HFF-Myc (cell line): ENCODE measurements at places on chromosomes 2 and 18.

GRCh38 chr2:65708086-65708485 lies 275.7 kb upstream of the SPRED2 start:
- DNase-seq: no peak

GRCh38 chr2:22897428-22897827 lies 487.6 kb upstream of the KLHL29 start:
- no peak for DNase-seq

GRCh38 chr2:98771721-98772524 lies 41.0 kb upstream of the MGAT4A start:
- no peak for DNase-seq

DNA sequence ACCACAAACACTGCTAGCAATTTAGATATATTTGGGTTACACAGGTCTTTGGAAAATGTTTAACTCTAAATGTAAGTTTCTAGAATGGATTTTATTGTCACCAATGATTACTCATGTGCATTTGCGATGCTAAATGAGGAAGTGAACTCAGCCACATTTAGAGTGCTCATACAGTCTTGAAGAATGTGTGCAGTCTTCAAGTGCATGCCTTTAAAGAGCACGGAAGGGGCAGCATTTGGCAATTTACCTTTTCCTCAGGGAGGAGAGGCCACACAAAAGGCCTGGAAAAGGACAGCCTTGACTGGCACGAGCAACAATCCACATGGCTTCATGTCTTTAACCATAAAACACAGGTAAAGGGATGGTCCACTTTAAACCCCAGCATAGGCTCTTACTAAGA lies 78.5 kb upstream of the STK17B start:
- no peak for DNase-seq

DNA sequence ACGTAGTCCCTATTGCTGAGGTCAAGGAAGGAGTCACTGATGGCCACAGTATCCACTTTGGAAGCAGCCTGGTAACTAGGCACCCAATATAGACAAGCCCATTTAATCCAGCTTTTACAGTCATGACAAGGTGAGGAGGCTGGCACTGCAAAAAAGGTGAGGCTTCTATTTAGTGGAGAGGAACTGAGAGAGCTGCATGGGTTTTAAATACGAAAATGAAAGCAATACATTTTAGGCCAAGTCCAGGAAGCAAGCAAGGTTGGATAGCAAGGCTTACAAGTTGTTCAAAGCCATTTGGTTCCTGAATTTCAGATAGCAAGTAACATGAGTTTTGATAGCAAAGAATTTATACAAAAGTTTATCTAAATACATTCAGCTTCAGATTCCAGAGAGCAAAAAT lies 80.4 kb downstream of the SGPP2 start:
- no peak for DNase-seq

DNA sequence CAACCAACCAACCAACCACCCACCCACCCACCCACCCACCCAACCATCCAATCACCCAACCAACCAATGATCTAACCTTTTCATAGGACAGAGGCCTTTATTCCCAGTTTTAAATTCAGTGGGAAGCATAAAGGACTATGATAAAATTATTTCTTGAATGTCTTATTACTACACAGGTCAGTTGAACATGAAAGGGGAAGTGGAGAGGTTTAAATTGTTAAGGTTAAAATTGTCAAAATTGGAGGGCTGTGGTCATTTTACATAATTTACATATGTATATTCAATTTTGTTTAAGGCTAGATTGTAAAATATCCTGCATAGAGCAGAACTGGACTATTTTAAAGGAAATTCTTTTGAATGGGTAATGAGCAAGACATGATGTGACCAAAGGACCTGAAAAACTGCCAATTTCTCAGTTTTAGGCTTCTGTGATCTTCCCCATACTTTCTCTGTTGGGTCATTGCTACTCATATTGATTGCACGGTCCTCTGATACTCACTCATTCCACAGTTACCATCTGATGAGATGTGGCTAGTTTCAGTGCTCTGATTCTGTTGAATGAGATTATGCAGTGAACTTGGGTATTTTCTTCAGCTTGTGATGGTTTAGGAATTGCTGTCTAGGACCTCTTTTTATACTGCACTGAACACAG lies 127.4 kb downstream of the PLCL1 start:
- no peak for DNase-seq

- DNase-seq: no peak
These were observed 178.8 kb upstream of the HDAC4 start for GRCh38 chr2:239579524-239580198.

DNA sequence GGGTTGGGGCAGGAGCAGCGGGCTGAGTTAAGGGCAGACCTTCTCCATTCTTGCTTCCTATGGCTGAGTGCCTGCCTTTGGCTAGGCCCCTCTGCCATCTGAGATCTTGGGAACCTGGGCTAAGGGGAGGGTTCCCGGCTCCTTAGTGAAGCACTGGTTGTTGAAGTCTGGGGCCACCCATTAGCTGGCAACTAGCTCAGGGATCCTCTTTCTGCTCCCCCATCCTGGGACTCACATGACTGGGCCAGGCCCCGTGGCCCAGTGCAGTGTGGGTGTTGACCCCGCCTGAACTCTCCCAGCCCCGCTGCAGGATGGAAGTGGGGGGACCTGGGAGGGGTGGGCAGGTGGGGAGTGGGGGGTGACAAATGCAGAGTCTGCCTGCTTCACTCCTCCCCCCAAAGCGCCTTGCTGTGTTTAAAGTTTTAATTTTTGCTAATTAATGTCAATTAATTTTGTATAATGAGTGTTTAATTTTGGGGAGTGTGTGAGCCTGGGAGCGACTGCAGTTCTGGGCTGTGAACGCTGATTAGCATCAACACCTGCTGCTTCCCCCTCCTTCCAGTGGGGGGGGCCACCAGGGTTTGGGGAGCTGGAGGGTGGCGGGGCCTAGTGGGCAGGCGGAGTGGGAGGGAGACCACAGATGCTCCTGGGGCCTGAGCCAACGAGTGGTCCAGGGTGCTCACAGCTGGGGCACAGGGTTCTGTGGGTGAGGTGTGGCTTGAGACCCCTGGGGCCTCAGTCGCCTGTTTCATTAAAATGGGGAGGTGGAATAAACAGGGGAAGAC lies 55.2 kb downstream of the EMX1 start:
- DNase-seq: no peak
